ENCODE measurements at places on chromosomes 1 and 21.

DNA sequence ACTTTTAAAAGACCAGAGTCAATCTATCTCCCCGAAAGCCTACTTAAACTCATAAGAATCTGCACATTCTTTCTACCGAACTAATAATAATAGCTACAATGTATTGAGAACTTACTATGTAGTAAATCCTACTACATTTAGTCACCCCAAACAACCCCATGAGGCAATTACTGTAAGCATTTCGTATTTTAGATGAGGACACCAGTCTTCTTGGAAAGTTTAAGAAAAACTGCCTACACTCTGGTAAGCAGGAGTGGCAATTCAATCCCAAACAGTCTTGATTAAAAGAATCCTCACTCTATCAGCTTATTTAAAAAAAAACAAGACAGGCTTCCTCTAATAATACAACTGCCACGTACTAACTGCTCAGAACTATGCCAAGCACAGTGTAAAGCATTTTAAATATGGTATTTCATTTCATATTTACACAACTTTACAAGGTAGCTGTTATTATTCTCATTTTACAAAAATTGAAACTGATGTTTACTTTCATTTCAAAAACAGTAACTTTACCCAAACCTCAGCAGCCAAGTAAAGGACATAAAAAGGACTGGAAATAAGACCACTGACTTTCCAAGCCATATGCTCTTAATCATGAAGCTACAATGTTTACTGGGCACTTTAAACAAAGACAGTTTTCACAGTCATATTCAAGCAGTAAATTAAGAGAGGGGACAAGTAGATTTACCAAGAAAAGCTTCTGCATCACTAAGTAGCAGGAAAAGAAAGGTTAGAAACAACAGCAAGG, 13.9 kb downstream of the ARID4B start:
- no peak for DNase-seq

DNA sequence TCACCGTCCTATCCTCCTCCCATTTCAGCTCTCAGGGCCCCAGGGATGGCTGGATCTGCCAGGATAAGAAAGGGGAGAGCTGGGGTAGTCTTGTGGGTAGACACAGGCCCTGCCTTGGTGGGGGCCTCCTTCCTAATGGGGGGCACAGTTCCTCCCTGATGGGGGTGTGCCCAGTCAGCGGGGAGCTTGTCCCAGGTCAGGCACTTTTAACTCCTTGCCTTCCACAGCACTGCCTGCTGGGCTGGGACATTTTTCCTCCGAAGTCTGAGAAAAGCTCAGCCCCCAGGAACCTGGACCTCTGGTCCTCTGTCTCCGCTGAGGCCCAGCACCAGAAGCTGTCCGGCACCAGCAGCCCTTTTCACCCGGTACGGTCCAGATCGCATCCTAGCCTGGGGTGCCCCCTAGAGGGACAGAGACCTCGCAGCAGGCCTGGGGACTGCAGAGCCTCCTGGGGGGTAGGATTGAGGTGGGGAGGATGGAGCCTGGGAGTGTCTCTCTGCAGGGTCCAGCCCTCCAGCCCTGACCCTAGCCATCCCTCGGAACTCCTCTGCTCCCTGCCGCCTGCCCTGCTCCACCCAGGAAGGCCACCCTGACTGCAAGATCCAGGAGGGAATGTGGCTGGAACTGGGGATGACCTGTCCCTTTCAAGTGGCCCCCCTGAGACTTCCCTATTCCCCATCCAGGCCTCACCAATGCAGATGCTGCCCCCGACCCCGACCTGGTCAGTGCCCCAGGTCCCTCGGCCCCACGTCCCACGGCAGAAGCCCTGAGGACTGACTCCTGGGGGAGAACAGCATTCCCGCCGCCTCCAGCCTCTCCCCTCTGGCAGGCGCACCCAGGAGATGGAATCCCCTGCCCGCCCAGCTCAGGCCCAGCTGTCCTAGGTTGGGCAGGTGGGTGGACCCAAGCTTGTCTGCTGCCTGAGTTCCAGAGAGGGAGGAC, 12.0 kb downstream of the MIIP start:
- DNase-seq: peak; percentile 33

DNA sequence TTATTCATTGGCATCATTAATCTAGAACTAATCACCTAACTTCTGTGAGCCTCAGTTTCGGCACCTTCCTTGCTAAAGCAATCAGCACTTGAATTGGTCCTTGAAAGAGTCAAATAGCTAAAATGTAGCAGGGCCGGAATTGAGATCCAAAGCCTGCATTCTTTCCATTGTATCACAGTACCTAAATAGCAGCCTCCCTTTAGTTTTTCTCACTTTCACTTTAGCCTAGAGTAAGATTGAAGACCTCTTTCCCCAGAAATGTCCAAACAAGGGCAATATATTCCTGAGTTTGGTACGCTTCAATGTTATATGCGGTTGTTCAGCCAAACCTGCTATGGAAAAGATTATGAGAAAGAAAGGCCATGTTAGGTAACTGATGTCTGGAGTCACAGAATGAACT, 121.9 kb upstream of the BMP8A start:
- DNase-seq: no peak

DNA sequence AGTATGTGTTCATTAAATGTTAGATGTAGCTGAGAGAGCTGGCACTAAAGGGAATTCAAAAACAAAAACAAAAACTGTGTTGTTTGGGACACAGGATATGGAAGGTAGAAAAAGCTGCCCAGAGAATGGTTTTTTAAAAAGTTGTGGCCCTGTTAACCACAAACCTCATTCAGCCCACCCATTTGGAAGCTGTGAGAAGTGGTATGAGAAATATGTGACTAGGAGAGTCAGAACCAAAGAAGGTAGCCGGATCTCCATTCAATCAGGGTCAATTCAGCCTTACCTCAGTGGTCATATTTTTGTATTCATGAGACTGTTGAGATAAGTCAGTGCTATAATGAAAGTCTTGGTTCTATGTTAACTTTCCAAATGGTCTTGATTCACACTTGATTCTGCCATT, 29.8 kb upstream of the CACYBP start:
- no peak for DNase-seq

DNA sequence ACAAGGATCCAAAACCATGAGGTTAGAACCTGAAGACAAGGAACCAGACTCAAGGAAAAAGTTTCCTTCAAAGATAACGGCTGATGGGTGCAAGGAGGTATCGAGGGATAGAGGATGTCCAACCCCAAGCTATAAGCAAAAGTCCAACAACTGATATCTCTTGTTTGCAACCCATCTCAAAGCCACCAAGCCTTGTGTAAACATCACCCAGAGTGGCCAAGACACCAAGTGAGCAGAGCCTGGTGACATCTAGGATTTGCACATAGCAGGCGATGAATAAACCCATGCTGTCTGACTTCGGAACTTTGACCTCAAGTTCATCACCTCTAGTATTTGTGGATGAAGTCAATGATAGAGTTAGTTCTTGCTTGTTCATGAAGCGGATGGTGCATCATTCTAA, 180.7 kb downstream of the ETS2 start:
- DNase-seq: no peak

GRCh38 chr1:211885747-211886522, 55.4 kb upstream of the LPGAT1 start:
- DNase-seq: no peak

DNA sequence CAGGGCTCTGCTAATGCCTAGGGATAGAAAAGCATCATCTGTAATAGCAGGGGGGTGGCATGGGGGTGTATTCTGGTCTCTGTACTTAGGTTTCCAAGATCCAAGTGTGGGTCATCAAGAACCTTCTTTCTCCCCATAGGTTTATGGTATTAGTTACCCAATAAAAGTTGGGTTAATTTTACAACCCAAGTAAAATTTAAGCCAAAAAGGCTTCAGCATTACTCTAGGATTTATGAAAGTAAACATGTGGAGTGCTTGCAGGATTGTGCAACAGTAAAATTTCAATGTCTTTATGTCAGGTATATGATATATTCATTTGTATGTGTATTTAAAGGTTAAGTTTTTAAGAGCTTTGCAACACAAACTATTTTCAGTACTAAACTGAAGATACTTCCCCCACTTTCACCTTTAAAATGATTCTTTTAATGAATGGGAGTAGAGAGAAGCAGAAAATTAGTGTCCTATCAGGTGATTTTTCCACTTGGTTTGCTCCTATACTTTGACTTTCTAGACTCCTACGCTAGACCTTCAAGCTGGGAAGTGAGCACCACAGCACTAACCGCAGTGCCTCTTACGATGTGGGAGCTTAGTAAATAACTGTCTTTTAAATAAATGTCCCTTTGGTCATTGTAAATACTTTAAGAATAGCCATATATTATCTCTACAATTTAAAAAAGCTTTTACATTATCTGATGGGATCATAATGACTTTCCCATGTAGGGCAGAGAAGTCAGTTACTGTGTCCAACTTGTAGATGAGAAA, 67.8 kb upstream of the UBE2U start:
- no peak for DNase-seq

DNA sequence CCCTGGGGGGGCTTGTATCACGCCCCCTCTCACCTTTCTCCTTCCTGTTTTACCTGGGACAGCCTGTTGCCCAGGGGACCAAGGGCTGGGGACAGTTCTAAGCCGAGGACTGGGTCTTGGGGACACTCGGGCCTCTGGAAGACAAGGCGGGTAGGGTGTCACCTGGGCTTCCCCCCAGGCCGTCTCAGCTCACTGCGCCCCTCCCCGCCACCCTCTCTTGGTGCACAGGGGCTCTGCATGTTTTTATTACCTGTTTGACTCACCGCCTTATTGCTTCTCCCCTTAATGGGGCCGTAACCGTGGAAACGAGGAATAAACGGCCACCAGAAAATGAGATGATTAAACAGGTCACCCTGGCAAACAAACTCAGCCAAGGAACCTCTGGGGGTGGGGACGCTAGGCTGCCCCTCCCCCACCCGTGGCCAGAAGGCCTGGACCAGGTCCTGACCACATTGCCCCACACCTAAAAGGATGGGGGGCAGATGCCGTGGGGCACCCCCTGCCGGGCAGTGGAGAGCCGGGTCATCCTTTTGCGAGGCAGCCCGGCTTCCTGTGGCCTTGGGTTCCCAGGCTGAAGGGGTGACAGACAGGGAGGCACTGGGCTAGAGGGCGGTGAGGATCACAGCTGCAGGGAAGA, 109.9 kb downstream of the CASZ1 start:
- no peak for DNase-seq

- DNase-seq: no peak
These were observed 1.5 kb downstream of the GALNT2 start for GRCh38 chr1:230068621-230068873.

DNA sequence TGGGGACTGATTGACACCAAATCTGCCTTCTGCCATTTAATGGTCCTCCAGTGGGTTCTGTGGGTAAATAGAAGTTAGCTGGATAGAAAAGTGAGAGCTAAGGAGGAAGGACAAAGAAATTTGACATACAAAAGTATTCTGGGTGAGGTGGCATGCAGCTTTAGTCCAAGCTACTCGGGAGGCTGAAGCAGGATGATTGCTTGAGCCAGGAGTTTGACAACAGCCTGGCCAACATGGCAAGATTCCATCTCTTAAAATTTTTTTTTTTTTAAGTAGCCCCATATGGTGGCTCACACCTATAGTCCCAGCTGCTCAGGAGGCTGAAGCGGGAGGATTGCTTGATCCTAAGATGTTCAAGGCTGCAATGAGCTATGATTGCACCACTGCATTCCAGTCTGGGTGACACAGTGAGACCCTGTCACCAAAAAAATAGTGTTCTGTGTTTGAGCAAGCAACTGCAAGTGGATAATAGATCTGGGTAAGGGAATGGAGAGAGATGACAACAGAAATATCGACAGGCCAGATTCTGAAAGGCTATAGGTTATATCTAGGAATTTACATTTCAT, 13.4 kb downstream of the RTCA start:
- no peak for DNase-seq

- peak; percentile 6 for DNase-seq
These were observed 1.7 kb upstream of the KRTAP7-1 start for GRCh38 chr21:30831194-30831765.

GRCh38 chr1:86061551-86061990, 95.0 kb downstream of the COL24A1 start:
- peak; percentile 30 for DNase-seq

GRCh38 chr1:236774926-236775325, 20.2 kb upstream of the MTR start:
- DNase-seq: no peak

GRCh38 chr21:29148530-29148929, 18.1 kb downstream of the MAP3K7CL start:
- DNase-seq: no peak

DNA sequence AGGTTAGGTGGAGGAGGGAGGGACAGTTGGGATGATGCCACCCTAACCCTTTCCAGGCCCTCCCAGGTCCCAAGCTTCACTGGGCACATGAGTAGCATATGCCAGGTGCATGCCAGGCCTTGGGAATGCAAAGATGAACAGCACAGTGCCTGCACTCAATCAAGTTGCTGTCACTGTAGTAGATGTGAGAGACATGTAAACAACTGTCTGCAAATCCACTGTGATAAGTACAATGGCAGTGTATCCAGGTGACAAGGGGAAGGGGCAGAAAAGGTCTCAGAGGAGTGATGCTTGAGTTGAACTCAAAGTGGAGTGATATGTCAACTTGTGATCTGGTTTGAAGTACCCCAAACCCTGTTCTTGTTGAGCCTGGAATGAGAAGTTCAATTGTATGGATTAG, 49.5 kb upstream of the LRRN2 start:
- no peak for DNase-seq

DNA sequence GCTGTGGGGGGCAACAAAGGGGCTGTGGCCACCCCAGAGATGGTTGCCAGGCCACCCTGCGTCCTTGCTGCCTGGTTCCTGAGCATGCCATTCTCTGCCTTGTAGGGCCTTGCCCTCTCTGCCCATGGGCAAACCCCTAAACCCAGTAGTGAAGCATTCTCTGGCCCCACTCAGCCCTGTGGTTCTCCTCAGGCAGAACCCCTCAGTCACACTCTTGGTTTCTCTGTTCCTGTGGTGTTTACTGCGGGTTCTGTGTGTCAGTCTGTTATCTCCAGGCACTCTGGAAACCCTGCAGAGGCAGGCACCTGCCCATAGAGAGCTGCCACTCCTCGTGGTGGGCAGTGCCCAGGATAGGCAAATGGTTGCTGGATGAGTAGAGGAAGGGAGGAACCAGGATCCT, 41.1 kb upstream of the IL19 start:
- no peak for DNase-seq

- DNase-seq: no peak
These were observed 122.2 kb downstream of the NOS1AP start for GRCh38 chr1:162191396-162192305.

- DNase-seq: no peak
These were observed 79.6 kb upstream of the GCLM start for GRCh38 chr1:93988634-93989350.
